ENCODE measurements at places on chromosomes 2 and 18.
A peak's percentile ranks its signal among the peaks of the same experiment; 100 is the strongest.

DNA sequence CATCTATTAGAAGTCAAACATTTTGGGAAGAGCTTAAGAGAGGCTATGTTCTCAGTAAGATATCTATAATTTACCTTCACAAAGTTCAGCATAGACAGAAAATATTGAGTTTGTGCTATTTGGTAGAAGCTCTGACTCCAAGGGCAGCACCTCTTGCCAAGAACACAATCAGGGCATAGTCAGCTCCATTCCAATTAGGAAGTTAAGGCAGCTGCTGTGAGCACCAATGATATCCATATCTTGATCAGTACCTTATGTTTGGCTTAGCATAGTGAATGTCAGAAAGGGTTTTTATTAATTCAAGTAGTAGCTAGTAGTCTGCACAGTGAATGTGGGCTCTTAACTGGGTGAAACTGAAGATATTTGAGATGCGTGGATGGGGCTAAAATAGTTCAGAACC lies 86.4 kb upstream of the SPRED2 start:
- no peak for DNase-seq

- no peak for DNase-seq
Observed at GRCh38 chr2:8595428-8595805, 86.4 kb upstream of the ID2 start.

- peak; percentile 17 for DNase-seq
Observed at GRCh38 chr18:22609642-22610041, 191.9 kb upstream of the CTAGE1 start.

DNA sequence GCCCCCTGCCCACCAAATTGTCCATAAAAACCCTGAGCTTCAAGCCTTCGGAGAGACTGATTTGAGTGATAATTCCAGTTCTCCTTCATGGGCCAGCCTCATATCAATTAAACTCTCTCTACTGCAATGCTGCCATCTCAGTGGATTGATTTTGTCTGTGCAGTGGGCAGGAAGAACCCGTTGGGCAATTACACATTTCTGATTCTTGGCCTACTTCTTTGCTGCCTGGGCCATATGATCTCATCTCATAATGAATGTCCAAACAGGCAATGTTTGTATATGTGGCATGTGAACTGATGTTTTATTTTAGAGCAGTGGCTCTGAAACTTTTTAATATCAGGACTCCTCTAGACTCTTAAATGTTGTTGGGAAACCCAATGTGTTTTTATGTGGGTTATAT lies 101.2 kb upstream of the SLC38A11 start:
- DNase-seq = no peak

GRCh38 chr2:26670171-26670570 lies 22.4 kb upstream of the KCNK3 start:
- DNase-seq = peak; percentile 20

GRCh38 chr2:88967844-88968243 lies 276.4 kb downstream of the RPIA start:
- no peak for DNase-seq

- DNase-seq = no peak
Observed at GRCh38 chr2:141591787-141592186, 539.0 kb downstream of the LRP1B start.

GRCh38 chr2:215793747-215794595 lies 219.4 kb downstream of the MREG start:
- DNase-seq = peak; percentile 93

- no peak for DNase-seq
Observed at GRCh38 chr2:127157114-127157513, 50.2 kb upstream of the BIN1 start.
